ENCODE measurements at places on chromosomes 5 and 9.

DNA sequence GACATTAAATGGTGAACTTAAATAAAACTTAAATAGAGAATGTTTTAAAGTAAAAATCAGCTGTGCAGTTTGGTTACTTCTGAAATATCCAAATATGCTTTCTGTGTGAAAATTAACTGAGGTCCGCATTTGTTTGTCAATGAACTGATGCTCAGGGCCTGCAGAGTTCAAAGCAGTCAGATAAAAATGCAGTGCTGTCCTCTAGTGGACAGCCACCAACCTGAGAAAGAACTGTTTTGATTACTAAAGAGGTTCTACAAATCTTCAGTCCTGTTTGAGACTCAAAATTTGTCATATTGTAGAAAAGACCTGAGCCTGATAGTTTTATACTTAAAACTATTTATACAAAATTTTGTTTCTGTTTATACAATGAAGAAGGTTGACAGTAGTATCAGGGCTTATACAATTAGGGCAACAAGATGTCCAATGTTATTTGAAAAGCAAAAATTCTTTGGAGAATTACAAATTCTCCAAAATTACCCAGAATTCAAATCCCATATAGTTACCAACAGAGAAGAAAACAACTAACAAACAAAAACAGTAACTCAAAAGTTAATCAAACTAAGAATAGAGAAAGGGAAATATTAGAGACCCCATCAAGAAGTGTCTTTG, 232.3 kb upstream of the TBCA start:
- DNase-seq: no peak

GRCh38 chr9:6382681-6383080, 30.3 kb upstream of the UHRF2 start:
- DNase-seq: no peak

GRCh38 chr5:57858905-57859304, 376.3 kb upstream of the ACTBL2 start:
- DNase-seq: no peak

- DNase-seq: no peak
Measured at GRCh38 chr5:167255926-167256325, 1035.5 kb upstream of the WWC1 start.

GRCh38 chr9:13295556-13295955, 16.1 kb upstream of the MPDZ start:
- DNase-seq: no peak
